ENCODE measurements at places on chromosomes 2 and 18.

- DNase-seq, result no peak
These were observed 76.0 kb downstream of the FAM124B start for GRCh38 chr2:224325941-224326340.

- DNase-seq, result no peak
These were observed 96.5 kb downstream of the PTPRM start for GRCh38 chr18:7663366-7664312.

- DNase-seq, result no peak
These were observed 100.5 kb upstream of the ITPRID2 start for GRCh38 chr2:181790716-181791649.

GRCh38 chr18:54948350-54948837 is 10.9 kb downstream of the CCDC68 start:
- DNase-seq, result no peak

- no peak for DNase-seq
These were observed 607 bp upstream of the UBE2F start for GRCh38 chr2:237966250-237966564.

- DNase-seq, result no peak
These were observed 124.0 kb downstream of the HDAC4 start for GRCh38 chr2:239276851-239277250.

- no peak for DNase-seq
These were observed 43.0 kb upstream of the CYBRD1 start for GRCh38 chr2:171479154-171479814.

DNA sequence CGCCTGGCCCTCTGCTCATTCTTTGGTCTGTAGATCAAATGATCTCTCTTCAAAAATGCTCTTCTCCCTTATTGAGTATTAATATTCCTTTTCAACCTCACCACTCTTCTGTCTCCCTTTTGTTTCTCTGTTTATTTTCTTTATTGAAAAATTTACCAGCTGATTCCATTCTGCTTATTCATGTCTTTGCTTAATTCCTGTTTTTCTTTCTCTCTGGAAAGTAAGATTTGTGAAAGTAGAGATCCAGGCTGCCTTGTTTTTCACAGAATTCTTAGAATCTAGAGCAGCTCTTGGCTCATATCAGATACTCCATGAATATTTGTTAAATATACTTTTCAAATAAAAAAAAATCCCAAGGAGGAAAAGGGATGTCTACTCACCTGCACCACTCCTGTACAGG is 157.0 kb downstream of the DOCK10 start:
- DNase-seq, result no peak

DNA sequence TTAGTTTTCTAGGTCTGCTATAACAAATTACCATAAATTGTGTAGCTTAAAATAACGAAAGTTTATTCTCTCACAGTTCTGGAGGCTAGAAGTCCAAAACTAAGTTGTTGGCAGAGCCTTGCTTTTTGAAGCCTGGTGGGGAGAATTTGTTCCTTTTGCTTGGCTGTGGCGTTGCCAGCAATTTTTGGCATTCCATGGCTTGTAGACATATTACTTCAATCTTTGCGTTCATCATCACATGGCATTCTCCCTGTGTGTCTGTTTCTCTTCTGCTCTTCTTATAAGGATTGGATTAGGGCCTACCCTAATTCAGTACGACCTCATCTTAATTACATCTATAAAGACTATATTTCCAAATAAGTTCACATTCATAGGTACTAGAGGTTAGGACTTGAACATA is 217.7 kb downstream of the MBD5 start:
- DNase-seq, result no peak

GRCh38 chr18:23033056-23033455 is 99.9 kb downstream of the RBBP8 start:
- DNase-seq, result no peak

DNA sequence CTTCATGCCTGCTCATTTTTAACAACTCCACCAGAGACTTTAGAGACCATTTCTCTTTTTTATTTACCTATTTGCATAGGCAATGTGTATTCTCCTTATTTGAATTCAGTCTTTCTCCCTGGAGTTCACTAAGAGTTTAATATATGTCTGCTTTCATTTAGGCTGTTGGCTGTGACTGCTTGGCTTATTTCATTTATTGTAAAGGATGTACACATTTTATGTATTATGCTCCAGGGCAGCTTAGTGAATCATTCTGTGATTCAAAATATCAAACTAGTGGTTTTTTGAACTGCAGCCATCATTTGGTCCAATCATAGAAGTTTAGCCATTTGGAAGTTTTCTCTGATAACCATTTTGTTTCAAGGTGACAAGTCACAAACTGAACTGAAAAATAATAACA is 229.6 kb downstream of the LPIN1 start:
- DNase-seq, result no peak

- no peak for DNase-seq
These were observed 101.7 kb upstream of the MSH2 start for GRCh38 chr2:47301277-47301618.

- DNase-seq, result no peak
These were observed 288.1 kb downstream of the MYCN start for GRCh38 chr2:16228471-16228870.

DNA sequence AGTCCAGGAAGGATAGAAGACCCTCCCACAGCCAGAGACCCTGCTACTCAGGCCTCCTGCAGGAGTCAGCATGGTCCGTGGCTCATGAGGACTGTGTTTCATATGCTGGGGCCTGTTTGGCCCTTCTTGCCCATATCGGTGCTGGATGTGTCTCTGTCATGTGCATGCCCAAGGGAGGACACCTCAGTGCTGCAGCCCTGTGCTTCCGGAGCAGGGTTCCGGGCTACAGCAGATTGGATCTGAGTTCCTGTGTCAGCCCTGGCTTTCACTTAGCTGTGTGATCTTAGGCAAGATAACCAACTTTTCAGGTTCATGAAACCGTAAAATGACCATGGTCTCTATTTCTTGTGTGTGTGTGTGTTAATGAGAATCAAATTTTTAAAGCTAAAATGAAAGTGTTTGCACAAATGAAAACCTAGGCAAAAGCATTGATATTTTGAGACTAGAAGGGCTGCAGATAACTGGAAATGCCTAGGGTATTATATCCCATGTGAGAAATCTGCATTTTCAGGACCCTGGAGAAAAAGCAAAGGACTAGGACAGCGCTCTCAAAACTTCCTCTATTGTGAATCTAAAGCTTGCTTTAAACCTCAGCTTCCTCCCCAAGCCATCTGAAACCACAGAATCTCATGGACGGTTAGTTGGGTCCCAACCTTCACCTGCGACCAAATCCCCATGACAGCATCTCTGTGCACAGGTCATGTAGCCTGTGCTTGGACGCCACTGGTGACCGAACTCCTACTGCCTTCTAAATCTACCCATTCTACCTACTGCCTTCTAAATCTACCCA is 58.8 kb upstream of the CAPN13 start:
- no peak for DNase-seq
